ENCODE measurements at places on chromosomes 6 and 20.
A peak's percentile ranks its signal among the peaks of the same experiment; 100 is the strongest.

GRCh38 chr20:41426086-41426830 lies 59.6 kb upstream of the EMILIN3 start:
- no peak for DNase-seq

GRCh38 chr6:30006170-30007131 lies 54.6 kb upstream of the POLR1H start:
- no peak for DNase-seq

GRCh38 chr6:24909241-24910216 lies 26.2 kb downstream of the RIPOR2 start:
- DNase-seq = no peak

DNA sequence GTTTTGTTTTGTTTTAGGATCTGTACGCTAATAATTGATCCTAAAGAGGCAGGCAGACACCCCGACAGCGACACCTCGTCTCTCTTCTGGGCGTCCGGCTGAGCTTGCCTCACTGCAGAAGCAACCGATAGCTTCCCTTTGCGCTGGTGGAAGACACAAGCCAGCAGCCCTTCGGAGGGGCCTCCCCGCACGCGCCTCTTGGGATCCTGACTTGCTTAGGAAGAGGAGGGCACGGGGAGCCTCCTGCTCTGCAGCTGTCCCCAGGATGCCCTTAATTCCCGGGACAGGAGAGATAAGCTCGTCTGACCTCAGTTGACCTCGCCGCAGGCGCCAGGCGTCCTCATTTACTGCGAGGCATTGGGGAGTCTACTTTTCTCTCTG lies 94.0 kb downstream of the CD83 start:
- no peak for DNase-seq

- DNase-seq = no peak
These were observed 1.9 kb upstream of the SLC35D3 start for GRCh38 chr6:136920216-136920615.

DNA sequence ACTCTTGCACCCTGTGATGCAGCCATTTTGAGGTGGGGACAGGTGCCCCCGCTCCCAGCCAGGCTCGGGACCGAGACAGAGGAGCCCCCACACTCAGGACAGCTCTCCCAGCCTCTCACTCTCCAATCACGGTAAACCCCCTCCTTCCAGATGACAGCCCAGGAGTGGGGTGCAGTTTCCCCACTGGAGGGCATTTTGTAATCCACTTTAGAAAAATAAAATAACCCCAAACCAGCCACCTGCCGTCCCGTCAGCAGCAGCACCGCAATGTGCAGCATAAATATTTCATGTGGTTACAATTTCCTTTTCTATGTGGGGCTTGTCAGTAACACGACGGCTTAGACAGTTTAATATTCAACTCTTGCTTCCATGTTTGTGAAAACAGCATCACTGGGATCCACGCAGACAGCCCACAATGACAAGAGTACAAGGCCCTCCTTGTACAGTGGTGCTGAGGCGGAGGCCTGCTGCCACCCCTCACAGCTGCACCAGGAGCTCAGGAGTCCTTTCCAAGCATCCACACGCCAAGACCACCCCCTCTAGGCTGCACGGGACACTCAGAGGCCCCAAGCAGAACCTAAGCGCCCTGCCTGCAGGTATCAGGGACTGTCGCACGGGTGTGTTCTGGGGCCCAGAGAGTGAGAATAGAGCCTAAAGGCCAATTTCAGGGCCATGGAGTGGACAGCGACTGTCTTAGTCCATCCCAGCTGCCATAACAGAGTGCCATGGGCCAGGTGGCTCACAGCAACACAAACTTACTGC lies 116.7 kb downstream of the JPH2 start:
- DNase-seq = no peak

- DNase-seq = no peak
These were observed 143.8 kb downstream of the F13A1 start for GRCh38 chr6:6176586-6177228.

DNA sequence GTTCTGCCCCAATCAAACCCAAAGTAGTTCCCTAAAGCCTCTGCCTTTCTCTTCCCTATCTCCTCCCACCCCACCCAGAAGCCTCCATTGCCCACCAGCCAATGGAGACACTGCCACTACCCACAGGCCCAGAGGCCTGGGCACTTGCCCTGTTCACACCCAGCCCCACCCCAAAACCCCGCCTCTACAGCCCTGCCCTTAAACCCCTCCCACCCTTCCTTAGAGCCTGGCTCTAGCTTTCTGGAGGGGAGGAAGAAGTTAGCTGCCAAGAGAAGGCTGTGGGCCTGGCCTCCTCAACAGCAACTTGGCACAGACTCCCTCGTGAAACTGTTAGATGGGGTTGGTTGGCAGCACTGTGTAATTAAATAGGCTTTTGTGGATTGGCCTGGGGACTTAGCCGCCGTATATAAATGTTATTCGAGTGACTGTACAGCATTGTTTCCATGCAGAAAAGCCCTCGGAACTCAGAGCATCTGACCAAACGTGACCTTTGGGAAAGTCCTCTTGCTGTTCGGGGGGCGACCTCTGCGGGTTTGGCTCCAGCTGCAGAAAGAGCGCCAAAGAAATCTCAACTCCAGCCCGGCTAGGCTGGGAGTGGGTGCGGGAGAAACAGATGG lies 31.4 kb downstream of the COL11A2 start:
- DNase-seq = no peak

DNA sequence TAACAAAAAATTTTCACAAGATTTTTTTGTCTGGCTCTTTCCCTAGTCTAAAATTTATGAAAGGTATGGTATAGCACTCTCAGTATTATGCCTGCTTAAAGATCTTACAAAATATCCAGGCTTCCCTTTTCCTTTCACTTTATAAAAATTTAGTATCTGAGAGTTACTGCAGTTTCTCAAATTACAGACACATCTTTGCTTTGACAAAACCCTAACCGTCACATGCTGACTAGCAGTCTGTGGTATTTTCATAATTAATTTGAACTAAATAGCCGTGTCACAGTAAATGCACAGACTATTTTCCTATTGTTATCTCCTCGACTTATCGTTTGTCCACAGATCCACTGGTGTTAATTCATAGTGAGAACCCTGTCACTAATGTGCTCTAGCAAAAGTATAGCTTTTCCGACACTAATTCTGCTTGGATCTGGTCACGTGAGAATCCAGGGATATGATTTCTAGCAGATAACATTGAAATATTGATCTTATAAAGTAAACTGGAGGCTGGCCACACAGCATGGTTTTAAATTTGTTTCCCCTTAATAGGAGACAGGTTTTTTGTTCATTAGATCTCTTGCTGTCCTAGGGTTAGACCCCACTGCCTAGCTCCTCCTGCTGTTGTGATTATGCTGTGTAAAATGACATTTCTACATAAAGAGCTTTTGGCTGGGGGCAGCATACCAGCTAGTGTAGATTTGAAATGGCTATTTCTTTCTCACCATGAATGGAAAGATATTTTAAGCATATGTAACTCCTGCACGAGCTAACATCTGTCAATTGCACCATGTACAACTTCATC lies 340.6 kb upstream of the SASH1 start:
- no peak for DNase-seq

DNA sequence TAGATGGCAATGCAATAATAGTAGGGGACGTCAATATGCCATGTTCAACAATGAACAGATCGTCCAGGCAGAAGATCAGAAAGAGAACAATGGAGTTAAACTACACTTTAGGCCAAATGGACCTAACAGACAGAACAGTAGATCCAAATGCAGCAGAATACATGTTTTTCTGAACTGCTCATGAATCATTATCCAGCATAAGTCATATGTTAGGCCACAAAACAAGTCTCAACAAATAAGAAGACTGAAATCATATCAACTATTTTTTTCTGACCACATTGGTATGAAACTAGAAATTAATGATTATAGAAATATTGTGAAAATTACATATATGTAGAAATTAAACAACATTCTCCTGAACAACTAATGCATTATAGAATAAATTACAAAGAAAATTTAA lies 10.2 kb upstream of the DEFB125 start:
- no peak for DNase-seq

- no peak for DNase-seq
These were observed 15.0 kb upstream of the MARCKS start for GRCh38 chr6:113842165-113842564.

DNA sequence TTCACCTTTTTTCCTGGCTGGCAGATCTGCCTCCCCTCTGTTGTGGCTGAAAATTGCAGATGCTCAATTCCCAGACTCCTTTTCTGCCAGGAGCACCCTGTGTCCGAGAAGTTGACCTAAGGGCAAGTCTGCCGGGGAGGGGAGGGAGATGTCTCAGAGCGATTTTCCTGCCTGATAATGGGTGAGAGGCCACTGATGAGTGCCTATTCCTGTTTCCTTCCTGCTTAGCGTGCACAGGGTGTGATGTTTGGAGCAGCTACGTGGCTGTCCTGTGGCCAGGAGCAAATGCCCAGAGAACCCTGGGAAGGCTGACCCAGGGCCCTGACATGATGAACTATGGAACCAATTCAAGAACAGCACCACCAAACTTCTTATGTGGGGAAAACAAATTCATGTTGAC lies 22.5 kb downstream of the SOX4 start:
- DNase-seq = no peak

- no peak for DNase-seq
These were observed 22.6 kb upstream of the RUNX2 start for GRCh38 chr6:45305546-45305945.

DNA sequence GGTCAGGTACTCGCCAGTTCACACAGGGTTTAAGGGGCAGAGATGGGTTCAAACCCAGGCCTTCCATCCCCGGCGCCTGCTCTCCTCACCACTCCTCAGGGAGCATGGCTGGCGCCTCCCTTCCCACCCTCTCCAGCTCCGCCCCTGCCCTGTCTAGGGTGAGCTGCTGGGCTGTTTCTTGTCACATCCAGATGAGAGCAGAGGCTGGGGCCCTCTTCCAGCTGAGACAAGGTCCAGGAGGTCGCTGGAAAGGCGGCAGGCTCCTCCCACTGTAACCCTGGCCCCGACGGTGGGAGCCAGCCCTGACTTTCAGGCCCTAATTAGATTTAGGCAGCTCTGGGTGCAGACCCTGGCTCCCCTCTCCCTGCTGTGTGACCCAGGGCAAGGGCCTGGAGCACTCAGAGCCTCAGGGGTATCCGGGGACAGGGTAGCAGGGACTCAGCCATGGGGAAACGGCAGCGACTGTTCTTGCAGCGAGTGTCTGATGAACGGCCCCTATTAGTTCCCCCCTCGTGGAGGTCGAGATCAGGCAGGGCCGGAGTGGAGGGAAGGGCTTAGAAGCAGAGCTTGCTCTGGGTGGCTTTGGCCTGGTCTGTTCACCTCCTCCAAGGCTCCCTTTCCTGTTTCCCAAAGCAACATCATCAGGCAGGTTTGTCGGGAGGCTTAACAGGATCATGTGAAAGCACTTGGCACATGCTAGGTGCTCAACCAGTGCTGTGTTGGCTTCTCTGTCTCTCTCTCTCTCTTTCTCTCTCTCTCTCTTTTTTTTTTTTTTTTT lies 33.4 kb downstream of the SNAI1 start:
- DNase-seq = no peak

DNA sequence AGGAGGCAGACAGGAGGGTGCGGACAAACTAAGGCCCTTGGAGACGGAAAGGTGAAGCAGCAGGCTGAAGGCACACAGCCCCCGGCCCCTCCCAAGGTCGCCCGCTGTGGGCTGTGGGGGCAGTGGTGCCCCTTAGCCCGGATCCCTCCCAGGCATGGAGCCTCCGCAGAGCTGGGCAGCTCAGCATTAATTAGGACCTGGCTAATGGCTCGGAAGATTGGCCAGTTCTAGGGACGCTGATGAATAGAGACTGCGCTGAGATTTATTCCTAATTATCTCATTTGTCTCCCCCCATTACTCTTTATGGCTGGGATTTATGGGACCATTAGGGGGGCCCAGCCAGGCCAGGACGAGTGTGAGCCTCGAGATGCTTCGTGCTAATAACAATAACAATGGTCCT lies 20.4 kb downstream of the MDFI start:
- DNase-seq = no peak

- DNase-seq = no peak
These were observed 12.8 kb downstream of the TRAF3IP2 start for GRCh38 chr6:111592726-111593511.

DNA sequence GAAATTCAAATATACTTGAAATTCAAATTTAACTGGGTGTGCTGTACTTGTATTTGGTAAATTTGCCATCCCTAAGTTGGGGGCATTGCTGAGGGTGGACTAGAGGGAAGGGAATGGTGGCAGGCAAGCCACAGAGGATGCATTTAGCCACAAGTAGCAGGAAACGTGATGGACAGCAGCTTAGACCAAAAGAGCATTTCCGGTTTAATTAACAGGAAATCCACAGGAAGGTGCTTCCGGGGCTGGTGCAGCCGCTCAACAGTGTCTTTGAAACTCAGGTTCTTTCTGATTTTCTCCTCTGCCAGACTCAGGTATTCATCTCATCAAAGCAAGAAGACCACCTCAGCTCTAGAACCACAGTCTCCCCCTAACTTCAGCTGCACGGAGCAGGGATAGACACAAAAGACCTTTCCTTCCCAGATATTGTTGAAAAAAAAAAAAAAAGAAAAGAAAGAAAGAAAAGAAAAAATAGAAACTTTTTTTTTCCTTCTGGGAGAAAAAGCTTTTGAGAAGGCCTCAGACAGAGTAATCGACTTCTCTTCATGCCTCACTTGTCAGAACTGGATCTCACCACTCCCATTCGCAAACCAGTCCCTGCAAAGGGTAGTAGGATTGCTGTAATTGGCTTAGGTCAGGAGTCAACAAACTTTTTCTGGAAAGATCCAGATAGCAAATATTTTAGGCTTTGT lies 8.0 kb upstream of the BCAS1 start:
- DNase-seq = peak; percentile 17

GRCh38 chr6:105988812-105989577 lies 97.1 kb upstream of the PRDM1 start:
- no peak for DNase-seq

DNA sequence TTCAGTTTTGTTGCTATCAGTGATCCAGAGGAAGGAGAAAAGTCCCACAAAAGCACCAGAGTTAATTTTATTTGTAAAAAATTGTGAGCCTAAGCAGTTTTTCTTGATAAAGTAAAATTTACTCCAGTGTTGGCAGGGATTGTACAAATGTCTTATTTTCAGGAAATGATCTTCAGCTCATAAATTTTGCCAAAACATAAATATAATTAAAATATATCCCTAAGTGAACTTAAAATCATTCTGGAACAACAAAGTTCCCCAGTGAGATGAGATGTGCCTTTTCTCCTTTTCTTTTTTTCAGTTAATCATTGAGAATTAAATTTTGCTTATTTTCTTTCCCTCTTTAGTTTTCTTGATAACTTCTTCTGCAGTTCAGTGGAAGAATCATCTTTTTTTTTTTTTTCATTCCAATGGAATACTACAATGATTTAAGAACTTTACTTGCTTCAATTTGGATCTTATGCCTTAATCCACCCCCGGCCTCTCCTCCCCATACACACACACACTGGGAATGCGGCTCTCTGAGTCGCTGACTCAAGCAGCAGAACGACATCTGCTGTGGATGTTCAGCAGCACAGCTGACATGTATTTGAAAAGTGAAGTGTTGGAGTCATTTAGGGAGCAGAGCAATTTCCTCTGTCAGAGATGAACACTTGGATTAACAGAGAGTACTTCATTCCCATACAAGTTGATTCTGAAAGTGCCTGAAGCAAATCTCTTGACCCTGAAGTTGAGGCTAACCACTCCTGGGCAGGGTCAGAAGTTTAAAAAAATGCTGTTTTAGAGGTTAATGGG lies 27.7 kb upstream of the LAMA4 start:
- DNase-seq = no peak

All from stimulated activated naive B cell treated with anti-CD40 and anti-IgM and Interleukin-4, amounts not matched to agents 10 μg/mL and 1 μg/mL and 100 μg/mL, for 72 hours (primary cell).